ENCODE measurements at places on chromosomes 11 and 22. TPM values are rescaled to one million over a fixed set of nuclear protein-coding genes. Genes with fewer than 3 reads are reported as not detected.

Gene DCDC1
- total RNA-seq = 3.2 TPM

Gene C11orf65
- total RNA-seq = 1.6 TPM

Gene TSPAN18
- total RNA-seq = 0.49 TPM

DNA sequence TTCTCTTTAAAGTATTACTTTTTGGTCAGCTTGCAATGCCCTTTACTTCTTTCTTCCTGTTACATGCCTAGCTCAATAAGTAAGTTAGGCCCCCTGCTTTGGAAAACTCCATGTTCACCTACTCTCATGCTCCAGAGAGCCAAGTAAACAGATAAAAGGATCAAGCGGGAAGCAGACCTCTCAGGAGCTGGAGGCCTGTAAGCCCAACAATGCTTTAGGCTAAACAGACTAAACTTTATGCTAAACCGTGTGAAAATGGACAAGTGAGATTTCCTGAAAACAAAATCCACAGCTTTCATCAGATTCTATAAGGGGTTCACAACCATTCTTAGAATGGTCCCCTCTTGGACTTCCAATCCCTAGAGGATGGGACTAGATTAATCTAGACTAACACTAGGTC, 40.2 kb downstream of the CELF1 start:
- no peak for DNase-seq

- DNase-seq = no peak
These were observed 10.7 kb downstream of the TUB start for GRCh38 chr11:8091721-8092120.

Gene GRAMD1B
- total RNA-seq = 3.1 TPM

DNA sequence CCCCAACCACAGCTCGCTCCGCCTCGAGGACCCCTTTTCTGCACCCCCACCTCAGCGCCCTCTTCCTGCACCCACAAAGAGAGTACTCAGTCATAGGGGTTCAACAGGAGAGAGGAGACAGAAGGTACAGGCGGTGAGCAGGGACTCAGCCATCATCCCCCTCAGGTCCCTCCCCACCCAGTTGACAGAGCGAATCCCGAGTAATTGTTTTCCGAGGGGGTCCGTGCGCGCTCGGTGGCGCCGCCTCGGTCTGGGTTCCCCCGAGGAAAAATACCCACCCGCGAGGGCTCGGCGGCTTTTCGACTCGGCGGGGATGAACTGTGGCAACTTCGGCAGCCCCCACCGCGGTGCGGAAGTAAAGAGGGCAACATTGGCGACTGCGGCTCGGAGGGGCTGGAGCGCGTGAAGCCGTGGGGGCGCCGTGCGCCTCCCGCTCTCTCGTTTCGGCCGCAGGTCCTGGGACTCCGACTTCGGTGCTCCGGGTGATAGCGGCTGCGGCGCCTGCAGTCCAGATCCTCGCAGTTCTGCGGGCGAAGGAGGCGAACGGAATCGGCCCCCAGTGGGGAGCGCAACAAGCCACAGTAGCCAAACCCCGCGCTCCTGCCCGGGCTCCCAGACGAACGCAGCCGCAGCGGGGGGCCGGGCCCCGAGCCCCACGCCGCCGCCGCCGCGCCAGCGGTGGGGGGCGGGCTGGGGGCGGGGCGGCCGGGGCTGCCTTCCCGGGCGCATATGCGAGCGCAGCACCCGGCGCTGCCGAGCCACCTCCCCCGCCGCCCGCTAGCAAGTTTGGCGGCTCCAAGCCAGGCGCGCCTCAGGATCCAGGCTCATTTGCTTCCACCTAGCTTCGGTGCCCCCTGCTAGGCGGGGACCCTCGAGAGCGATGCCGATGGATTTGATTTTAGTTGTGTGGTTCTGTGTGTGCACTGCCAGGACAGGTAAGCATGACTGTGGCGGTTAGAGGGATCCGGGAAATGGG, at the start of gene NELL1:
Gene NELL1, plus strand, starts transcription at position 743 of the 976 bp plus-strand sequence.
- no peak for DNase-seq

Gene HINFP
- total RNA-seq = 19.1 TPM

Gene KDM4E
- total RNA-seq = not detected

- no peak for DNase-seq
These were observed 96.4 kb upstream of the B3GAT1 start for GRCh38 chr11:134508219-134508990.

DNA sequence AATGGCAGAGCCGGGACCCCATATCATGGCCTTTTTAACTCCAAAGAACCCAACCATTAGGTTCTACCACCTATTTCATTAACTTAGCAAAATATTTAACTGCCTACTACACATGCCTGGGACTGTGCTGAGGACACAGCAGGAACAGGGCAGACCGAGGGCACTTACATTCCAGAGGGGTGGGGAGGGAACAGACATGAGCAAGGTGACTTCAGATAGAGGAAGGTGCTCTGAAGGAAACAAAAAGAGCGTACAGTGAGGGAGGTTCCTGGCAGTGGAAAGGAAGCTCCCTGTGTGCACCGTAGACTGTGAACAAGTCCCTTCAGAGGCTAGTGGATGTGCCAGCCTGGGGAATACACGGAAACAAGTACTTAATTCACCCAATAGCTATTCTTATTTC, 82.8 kb downstream of the NAT10 start:
- no peak for DNase-seq

- DNase-seq = no peak
These were observed 75.6 kb downstream of the SHANK2 start for GRCh38 chr11:71176812-71177211.

GRCh38 chr22:26431261-26431995, 2.4 kb downstream of the ASPHD2 start:
- DNase-seq = no peak

Gene LINC01488
- total RNA-seq = not detected

Gene CDC42BPG
- total RNA-seq = 0.08 TPM

Gene SLC1A2
- 23.6 TPM for total RNA-seq

DNA sequence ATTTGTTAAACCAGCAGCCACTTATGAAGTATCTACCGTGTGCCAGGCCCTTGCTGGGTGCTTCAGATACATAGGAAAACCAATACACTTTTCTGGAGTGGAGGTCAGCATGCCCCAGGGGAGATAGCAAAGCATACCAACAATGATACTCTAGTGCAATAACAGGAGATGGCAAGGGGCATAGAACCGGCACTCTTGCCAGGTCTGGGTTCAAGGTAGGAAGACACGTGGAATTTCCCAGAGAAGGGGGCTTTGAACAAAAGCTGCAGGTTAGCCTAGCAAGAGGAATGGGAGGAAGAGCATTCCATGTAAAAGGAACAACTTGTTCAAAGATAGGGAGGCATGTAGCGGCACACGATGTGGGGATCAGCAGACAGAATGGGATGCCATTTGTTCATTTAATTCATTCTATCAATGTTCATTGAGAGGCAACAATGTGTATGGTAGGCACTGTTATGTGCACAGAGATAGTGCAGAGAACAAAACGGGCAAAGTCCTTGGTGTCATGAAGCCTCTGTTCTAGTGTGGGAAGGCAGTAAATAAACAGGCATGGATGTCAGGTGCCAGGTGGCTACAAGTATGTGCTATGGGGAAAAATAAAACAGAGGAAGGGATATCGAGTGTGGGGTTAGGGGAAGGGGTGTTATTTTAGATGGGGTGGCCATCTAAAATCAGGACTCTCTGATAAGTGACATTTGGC, 162.6 kb upstream of the E2F8 start:
- DNase-seq = no peak

Gene RRP7A
- total RNA-seq = 12.0 TPM

GRCh38 chr22:22756109-22756508, 111.7 kb downstream of the GGTLC2 start:
- no peak for DNase-seq

- DNase-seq = peak; percentile 13
These were observed 4.6 kb downstream of the RFPL1 start for GRCh38 chr22:29442976-29443375.

DNA sequence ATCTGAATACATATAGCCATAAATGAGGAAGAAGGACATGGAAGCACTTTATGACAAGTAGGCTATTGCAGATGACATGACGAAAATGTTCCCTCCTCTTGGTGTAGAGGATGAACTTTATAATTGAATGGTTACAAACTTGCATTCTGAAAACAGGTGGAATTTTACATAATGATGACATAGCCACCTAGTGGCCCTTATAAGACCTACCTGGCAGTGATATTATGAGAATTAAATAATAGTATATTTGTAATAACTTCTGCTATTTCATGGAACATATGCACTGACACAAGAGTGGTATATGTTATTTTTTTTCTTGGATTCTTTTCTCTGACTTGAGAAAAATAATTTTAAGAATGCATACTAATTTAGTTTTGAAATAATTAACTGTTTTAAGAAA, 22.9 kb downstream of the TRIM22 start:
- DNase-seq = peak; percentile 21

DNA sequence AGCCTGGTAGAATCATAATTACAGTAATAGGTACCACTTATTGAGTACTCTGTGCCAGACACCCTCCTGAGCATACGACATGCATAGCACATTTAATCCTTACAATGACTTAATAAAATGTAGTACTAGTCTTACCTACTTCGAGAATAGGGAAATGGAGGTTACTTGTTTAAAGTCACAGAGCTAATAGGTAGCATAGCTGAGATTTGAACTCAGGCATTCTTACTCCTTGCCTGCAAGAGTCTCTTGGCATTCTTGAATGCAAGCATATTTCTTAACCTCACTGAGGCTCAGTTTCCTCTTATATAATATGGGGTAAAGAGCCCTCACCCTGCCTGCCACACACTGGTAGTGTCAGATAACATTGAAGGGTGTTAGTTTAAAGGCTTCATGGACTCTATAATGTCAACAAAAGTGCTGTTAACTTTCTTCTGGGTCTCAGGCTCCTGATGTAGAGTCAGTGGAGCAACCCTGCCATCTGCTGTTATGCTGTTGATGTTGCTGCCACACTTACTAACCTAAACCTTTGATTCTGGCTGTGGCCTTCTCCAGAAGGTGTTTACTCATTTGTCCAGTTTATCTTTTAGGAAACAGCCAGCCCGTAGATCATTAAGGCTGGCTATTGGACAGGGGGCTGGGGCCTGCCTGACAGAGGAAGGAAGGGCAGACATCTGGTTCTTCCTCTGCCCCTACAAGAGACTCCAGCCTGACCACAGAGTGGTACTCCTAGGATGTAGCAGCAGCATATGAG, 18.9 kb downstream of the LIMK2 start:
- peak; percentile 79 for DNase-seq

GRCh38 chr11:67167719-67168118, 48.7 kb downstream of the KDM2A start:
- DNase-seq = no peak

GRCh38 chr22:30838111-30838510, 130.5 kb downstream of the MORC2 start:
- DNase-seq = peak; percentile 33

- peak; percentile 36 for DNase-seq
These were observed 19.3 kb downstream of the GTPBP1 start for GRCh38 chr22:38724926-38725571.

DNA sequence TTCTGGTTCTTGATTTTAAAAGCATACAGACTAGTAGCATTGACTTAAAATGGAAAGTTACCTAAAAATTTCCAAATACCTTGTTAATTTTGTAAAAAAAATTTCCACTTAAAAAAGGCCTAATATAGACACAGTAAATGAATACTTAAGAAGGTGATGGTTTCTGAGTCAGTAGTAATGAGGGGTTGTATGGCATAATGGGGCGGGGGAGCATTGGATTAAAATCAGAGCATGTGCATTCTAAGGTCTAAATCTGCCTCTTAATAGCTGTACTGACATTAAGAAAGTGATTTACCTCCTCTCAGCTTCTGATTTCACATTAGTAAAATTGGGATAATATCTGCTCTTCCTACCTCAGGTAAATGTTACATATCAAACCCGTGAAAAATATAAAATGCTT, 446.5 kb downstream of the AASDHPPT start:
- no peak for DNase-seq

DNA sequence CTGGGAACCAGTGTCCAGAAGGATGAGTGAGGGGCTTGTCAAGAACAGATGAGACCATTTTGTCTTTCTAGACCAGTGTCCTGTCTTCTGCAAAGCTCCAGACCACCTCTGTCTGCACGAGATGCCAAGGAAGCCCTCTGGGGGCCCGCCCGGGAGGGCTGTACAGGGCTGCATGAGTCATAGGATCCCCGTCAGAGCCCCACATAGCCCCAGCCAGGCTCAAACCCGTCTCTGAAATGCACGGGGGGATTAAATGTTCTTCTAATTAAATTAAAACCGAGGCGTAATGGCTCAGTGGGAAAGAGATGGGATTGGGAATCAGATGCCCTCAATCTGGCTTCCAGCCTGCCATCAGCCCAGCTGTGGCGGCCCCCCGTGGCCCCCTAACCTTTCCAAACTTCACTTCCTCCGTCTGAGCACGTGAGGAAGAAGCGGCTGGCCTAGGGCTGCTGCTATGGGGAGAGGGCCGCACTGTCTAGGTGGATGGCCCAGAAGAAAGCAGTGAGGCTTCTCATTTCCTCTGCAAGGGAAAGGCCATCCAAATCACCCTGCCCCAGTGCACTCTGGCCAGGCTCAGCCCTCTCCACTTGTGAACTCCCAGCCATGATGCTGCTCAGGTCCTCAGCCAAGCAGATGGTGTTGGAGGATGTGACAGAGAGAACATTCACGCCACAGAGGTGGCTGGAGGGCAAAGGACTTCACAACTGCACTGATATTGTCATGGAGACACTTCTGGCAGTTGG, 32.8 kb downstream of the KCNQ1OT1 start:
- DNase-seq = no peak

GRCh38 chr22:33326540-33327295, 268.5 kb upstream of the SYN3 start:
- peak; percentile 13 for DNase-seq

DNA sequence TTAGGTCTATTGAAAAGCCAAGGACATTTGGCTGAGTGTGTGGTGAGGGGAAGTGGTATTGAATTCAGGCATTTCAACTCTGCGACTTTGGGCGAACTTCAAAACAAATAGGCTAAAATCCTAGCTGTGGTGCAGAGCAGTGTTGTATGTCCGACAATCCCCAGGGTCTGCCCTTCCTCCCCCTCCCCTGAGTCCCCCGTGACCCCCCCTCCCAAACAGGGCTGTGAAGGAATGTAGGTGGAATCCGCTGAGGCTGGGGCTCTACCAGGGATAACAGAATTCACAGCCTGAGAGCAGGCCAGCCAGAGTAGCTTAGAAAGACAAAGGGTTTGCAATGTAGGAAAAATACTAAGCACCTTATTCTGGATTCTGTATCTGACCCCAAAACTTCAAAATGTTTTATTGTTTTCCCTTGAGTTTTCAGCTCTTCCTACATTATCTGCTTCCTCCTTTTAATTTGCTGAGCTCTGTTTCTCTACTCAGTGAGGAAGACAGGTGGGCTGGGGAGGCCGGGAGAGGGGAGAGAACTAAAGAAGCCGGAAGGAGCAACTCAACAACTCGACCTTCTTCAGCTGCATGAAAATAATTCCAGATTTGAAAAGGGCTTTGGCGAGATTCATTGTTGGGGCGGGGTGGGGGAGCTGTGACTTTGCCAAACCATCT, 315.2 kb downstream of the BLID start:
- DNase-seq = peak; percentile 66

Gene GAB4
- total RNA-seq = not detected

GRCh38 chr22:20324139-20324516, 4.3 kb upstream of the DGCR6L start:
- no peak for DNase-seq

Gene OR6A2
- 0.27 TPM for total RNA-seq

Gene NUP98
- 66.8 TPM for total RNA-seq

DNA sequence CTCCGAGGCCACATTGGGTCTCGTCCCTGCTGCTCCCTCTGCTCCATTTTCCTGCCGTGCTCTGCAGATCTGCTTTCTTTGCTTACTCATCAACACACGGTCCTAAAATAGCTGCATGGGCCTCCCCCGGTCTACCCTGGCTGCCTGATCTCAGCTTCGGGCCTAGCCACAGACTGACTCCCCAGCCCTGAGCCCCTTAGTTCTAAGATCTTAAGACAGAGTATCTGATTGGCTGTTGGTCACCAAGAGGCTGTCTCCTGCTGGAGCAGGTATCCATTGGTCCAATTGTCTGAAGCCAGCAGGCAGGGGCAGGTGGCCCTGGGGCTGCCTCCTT, 53.7 kb upstream of the NECTIN1 start:
- peak; percentile 25 for DNase-seq
